A172 (cell line): ENCODE measurements at places on chromosomes 1 and 21.

DNA sequence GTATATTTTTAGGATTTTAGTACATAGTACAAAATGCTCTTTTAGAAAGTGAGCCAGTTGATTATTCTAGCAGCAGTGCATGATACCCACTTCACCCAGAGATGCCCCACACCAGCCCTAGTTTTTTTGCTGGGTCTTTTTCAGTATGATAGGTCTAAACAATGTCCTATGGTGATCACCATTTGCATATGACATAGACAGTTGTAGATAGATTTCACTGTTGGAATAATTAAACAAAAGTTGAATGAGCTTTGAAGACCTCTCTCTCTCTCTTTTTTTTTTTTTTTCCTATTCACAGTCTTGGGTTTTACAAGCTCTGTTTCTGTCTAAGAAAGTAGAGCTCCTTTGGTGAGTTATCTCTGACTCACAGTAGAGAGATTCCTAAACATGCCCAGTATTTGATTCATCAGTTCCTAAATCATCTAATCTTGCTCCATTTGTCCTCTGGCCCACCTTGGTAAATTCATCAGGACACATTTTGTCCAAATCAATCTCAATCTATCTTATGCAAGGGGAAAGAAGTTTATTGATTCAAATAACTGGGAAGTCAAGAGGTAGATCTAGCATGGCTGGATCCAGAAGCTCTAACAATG, 44.7 kb upstream of the VAV3 start:
- DNase-seq = peak; percentile 82

GRCh38 chr1:231541842-231542241, 13.4 kb downstream of the TSNAX start:
- DNase-seq = no peak

DNA sequence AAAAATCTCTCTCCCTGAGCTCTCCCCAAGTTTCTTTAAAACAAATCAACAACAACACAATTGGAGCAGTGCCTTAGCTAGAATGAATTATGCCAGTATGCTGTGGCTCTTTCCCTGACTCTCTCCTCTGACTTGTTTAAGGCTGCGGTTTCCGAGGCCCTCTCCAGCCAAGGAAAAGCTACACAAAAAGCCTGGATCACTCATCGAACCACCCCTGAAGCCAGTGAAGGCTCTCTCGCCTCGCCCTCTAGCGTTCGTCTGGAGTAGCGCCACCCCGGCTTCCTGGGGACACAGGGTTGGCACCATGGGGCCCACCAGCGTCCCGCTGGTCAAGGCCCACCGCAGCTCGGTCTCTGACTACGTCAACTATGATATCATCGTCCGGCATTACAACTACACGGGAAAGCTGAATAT, 1.9 kb downstream of the S1PR1 start:
- peak; percentile 83 for DNase-seq

GRCh38 chr1:165435801-165436200, 9.1 kb downstream of the RXRG start:
- no peak for DNase-seq

DNA sequence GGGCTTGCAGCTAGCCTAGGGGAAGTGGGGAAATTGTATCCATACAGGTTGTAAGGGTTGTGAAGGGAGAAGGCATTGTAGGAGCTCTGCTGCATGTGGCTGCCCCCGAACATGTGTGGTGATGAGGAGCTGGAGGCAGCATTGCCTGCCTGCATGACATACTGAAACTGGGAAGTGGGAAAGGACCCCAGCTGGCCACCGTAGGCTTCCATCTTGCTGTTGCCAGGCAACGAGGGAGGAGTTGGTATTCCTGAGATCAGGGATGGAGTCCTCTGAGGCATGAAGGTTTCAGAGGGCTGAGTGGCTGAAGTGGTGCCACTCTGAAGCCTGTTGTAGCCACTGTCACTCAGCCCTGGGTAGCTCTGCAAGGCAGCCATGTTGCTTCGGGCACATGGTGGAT, 103.2 kb downstream of the TBX15 start:
- DNase-seq = no peak

- no peak for DNase-seq
Measured at GRCh38 chr21:33022489-33022827, 3.3 kb upstream of the OLIG2 start.

- DNase-seq = no peak
Measured at GRCh38 chr1:225962440-225962975, 21.5 kb upstream of the LEFTY2 start.

- DNase-seq = no peak
Measured at GRCh38 chr1:24379733-24380315, 33.8 kb downstream of the STPG1 start.

- no peak for DNase-seq
Measured at GRCh38 chr1:116763116-116763786, 9.0 kb downstream of the CD2 start.

DNA sequence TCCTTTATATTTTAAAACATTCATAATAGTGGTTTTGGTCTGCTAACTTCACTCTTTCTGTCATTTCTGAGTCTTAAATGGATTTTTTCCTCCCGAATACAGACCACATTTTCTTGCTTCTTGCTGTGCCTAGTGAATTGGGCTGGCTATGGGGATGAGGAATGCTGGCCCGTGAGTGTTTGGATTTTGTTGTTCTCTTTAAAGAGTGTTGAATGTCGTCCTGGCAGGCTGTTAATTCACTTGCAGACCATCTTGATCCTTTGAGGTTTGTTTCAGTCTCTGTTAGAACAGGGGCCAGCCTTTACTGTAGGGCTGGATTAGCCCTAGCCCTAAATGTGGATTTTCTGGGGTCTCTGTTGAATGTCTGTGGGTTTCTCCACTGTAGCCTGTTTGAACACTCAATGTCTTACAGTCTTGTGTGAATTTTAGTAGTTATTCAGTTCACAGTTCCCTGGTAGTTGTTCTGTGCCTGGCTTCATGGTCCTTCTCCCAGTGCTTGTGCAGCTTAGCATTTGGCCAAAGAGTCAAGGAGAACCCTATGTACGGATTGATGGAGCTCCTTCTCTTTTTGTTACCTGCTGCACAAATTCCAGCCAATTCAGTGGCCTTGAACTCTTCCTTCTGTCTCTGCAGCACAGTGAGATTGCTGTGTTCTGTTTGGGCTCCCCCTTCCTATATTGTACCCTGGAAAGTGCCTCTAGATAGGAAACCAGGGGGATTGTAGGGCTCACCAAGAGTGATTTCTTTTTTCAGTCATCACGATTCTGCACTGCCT, 95.7 kb downstream of the DYRK1A start:
- no peak for DNase-seq

DNA sequence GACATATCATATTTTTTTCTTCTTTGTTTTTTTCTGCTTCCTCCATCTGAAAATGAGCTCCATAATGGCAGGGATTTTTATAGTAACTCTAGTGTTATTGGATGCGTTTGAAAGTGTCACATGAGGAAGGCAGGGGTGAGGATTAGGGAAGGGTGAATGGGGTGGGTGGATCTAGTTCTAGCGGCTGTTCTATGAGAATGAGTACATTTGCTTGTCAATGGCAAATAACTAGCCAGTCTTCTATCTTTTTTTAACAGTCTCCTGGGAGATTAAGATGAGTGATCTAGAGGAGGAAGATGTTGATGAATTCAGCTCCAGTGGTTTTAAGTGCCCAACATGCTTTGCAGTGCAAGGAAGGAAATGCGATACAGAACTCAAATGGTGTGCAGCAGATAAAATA, 5.8 kb downstream of the OR14I1 start:
- no peak for DNase-seq

DNA sequence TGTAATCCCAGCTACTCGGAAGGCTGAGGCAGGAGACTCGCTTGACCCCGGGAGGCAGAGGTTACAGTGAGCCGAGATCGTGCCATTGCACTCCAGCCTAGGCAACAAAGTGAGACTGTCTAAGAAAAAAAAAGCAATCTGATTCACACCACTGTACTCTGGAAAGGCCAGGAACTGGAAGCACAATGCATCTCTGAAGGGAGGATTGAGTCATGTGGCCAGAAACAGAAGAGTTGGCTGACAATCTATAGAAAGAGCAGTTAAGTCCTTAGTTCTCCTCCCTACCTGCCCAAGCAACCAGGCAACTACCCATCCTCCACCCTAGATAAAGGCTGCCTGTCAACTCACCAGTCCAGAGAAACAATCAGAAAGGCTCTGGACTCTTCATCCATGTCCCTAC, 45.9 kb downstream of the PIK3R3 start:
- DNase-seq = no peak

- DNase-seq = no peak
Measured at GRCh38 chr1:221227872-221228337, 348.7 kb downstream of the HLX start.

GRCh38 chr1:200857804-200858203, 15.0 kb upstream of the GPR25 start:
- DNase-seq = no peak

- DNase-seq = no peak
Measured at GRCh38 chr1:60891281-60891680, 191.1 kb upstream of the NFIA start.

GRCh38 chr1:1058921-1059493, 15.1 kb downstream of the RNF223 start:
- DNase-seq = no peak

DNA sequence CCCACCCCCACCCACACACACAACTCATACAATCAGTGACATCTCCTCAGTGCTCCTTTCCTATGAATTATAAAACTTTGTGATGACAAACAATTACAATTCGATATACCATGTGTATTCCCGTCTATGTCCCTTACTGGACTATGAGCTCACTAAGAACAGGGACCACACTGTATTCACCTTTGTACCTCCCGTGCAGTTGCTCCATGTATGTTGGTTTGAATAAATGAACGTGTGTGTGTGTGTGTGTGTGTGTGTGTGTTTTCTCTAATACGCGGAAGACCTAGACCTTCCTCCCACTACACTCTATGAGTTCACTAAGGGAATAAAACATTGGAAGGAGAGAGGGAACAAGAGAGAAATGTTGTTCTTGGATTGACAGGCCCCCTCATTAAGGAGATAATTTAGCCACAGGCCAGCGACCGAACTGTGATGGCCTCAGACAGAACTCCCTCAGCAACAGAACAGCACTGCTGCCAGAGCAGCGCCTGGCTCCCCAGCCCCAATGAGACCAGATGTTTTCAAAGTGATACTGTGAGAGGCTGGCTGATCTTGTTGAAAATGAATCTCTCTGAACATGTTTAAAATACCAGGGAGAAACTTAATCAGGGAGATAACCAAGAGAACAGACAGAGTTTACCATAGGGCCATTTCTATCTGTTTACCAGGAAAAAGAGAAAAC, 21.7 kb downstream of the BCAR3 start:
- no peak for DNase-seq

GRCh38 chr1:243346016-243346415, 90.2 kb downstream of the SDCCAG8 start:
- no peak for DNase-seq

DNA sequence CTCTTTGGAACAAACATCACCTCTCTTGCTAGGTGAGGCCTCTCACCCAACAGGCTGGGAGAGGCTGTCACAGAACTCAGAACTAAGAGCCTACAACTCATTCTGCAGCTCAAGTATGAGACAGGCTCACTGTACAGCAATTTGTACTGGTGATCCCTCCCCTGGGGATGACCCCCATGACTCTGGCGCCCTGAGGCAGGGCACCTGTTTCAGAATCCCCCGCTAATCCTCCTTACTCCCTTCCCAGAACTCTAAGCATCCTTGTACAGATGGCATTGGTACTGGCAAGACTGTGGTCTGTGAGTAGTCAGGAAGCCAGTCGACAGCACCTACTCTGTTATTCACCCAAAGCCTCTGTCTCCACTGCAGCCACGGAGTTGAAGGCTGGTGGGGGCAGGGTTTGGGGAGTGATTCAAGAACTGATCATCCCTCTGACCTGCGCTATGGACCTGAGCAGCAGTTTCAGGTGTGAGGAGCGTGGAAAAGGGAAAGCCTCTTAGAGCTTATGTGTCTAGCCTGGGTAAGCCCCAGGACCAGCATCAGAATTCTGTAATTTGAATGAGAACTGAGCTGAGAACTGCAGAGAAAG, 655.5 kb downstream of the KIF26B start:
- no peak for DNase-seq

DNA sequence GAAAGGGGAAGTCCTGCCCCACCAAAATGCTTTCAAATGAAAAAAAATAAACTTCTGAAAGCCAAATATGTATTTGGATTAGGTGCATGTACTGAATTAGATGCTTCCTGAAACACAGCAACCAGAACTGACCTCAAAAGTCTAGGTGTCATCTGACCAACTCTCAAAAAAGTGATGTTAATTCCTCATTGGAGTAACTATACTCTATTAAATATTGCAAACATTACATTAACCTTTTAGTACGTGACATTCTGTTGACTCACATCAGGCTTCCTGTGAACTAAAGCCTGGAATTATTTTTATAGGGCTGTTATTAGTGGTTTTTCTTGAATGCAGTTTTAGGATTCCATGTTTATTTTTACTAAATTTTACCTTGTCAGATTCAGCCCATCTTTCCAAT, 73.5 kb downstream of the ASTN1 start:
- no peak for DNase-seq

DNA sequence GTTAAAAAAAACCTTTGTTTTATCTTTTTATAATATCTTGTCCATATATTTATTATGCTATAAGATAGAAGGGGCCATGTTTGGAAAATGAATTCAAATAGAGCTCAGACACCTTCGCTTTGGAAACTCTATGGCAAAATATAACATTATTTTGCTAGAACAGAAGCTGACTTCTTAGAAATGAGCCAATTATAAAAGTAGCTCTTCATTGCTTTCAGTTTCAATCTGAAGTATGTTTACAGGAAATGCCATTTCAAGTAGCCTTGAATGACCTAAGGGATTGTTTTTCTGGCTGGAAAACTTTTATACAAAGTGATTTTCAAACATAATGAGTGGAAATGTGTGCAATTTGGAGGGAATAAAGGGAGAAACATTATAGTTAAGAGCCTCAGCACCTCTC, 37.8 kb upstream of the GBP5 start:
- DNase-seq = peak; percentile 3
